ENCODE measurements at places on chromosomes 7 and 10. TPM values are rescaled to one million over a fixed set of nuclear protein-coding genes. Genes with fewer than 3 reads are reported as not detected.

Gene EBLN1
- not detected for total RNA-seq

GRCh38 chr7:36570528-36571189 is 153.6 kb downstream of the AOAH start:
- no peak for DNase-seq

- DNase-seq, result no peak
Observed at GRCh38 chr7:150877536-150877935, 25.2 kb downstream of the AOC1 start.

DNA sequence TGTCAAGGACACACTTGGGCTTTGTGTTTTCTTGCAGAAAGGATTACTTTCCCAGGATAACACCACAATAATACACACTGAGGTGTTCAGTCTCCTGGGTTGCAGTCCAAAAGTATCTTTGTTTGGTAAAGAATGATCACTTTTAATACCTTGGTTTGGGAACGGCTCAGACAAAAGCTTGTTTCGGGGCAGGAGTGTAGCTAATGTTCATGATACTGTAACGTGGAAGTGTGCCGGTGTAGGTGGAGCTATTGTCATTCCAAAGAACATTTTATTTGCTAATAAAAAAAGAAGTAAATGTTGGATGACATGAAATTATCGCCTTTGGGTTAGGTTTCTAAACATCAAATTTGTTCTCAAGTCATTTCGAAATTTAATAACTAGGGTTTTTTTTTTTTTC is 1.2 kb downstream of the EIF4H start:
- DNase-seq, result no peak

- DNase-seq, result no peak
Observed at GRCh38 chr7:7970531-7971307, 2.1 kb downstream of the GLCCI1 start.

- DNase-seq, result no peak
Observed at GRCh38 chr7:20114468-20114867, 102.7 kb downstream of the MACC1 start.

- DNase-seq, result no peak
Observed at GRCh38 chr10:65430979-65431378, 1494.9 kb upstream of the LRRTM3 start.

- no peak for DNase-seq
Observed at GRCh38 chr10:47054974-47055373, 143.7 kb downstream of the PTPN20 start.

DNA sequence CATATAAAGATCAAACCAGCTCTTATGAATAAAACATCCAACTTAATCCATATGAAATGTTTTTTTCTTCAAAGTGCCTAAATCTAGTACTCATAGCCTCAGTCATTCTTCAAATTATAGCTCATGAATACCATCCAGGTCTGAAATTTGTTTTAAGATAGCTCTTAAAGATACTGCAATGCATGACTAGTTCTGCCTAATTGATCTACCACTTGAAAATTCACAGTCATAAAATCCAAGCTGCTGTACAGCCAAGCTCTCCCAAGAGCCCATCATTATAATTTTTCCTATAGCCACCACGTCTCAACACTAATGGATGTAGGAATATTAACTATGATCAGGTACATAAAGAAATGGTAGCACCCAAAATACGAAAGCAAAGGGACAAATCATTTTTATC is 87.9 kb upstream of the RNF148 start:
- DNase-seq, result no peak

- DNase-seq, result no peak
Observed at GRCh38 chr7:111459757-111460280, 102.5 kb downstream of the IMMP2L start.

Measured in pancreas (tissue), 10 donors.